ENCODE measurements at places on chromosomes 7 and 10. TPM values are rescaled to one million over a fixed set of nuclear protein-coding genes. Genes with fewer than 3 reads are reported as not detected.

GRCh38 chr7:142914121-142914520, 19.4 kb downstream of the TRPV5 start:
- no peaks in the 10 kb centered on the region for H3K36me3 ChIP-seq
- no peaks in the 10 kb centered on the region for H3K4me1 ChIP-seq
- no peak overlapping the region for H3K4me3 ChIP-seq
- no peak for DNase-seq

DNA sequence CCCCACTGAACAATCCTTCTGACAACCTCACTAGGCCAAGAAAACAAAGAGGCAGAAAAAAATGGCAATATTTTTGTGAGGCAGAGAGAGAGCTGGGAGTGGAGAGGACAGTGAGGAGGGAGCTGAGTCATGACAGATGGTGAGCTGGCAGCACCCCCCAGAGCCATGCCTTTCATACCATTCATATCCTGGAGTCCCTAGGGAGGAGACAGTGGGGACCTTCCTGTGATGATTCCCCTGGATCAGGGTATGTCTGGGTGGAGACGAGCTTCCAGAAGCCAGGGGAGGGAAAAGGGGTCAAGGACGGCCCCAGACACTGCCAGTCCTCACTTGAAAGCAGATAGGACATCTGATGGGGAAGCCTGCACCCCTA, 160.5 kb downstream of the ADAM12 start:
- H3K4me3 ChIP-seq: no peak overlapping the region
- no peaks in the 10 kb centered on the region for H3K36me3 ChIP-seq

DNA sequence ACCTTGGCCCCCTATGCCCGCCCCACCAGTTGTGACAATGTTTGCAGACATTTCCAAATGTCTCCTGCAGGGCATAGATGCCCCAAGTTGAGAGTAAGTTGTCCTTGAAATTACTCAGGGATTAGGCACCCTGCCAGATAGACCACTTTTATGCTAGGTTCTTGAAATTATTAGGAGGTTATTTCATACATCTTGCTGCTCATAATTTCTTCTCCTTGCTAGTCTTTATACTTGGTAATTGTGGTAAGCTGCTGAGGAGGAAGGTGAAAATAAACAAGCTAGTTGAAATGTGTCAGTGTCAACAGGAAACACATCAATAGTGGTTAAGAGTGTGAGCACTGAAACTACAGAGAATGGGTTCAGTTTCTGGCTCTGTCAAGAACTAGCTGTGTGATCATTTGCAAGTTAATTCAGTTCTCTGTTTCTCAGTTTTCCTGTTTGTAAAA, 63.7 kb upstream of the AOAH start:
- no peak for DNase-seq
- H3K36me3 ChIP-seq: no peaks in the 10 kb centered on the region

DNA sequence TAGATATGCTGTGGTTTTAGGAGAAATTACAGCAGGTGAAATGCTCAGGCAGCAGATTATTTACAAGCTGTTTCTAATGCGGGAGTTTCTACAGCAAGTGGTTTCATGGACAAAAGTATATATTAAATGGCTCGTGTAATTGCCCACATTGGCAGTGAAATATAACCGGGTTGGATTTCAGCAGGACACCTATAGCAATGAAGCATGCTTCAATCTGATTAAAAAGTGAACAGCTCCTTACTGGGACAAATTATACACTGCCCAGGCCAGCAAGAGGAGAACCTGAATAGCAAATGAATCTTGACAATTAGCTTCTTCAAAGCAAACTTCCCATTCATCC, 35.2 kb upstream of the LYZL1 start:
- H3K27ac ChIP-seq: no peak overlapping the region
- DNase-seq: no peak
- no peaks in the 10 kb centered on the region for H3K36me3 ChIP-seq
- H3K4me1 ChIP-seq: no peaks in the 10 kb centered on the region

GRCh38 chr10:122435212-122435827, 19.1 kb upstream of the ARMS2 start:
- no peak overlapping the region for H3K4me3 ChIP-seq
- H3K27me3 ChIP-seq: no peaks in the 10 kb centered on the region

GRCh38 chr7:107179326-107180164, 10.7 kb downstream of the HBP1 start:
- peaks cover 37% of the 10 kb centered on the region for H3K36me3 ChIP-seq
- no peaks in the 10 kb centered on the region for H3K4me1 ChIP-seq
- no peak for DNase-seq
- no peak overlapping the region for H3K4me3 ChIP-seq
- H3K27ac ChIP-seq: no peak overlapping the region

GRCh38 chr10:131848296-131848695, 52.5 kb upstream of the PPP2R2D start:
- no peak overlapping the region for H3K4me3 ChIP-seq
- no peak overlapping the region for H3K27ac ChIP-seq
- no peaks in the 10 kb centered on the region for H3K4me1 ChIP-seq
- no peak for DNase-seq
- no peaks in the 10 kb centered on the region for H3K27me3 ChIP-seq
- no peaks in the 10 kb centered on the region for H3K36me3 ChIP-seq

DNA sequence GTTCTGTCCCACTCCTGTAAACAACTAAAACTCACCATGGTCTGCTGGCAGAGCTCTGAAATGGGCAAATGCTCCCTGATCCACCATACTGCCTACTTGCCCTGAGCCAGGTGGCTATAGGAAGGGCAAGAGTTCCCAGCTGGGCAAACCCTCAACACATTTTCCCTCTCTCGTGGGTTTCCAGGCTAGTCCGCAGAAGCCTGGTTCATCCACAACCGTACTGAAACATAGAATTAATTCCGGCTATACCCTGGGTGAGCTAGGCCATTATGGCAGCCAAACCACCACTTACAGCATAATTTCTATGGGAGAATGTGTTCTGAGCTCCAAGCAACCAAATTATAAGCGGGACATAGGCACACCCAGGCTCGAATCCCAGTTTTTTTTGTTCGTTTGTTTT, 20.1 kb upstream of the DDIT4 start:
- no peaks in the 10 kb centered on the region for H3K27me3 ChIP-seq
- DNase-seq: no peak
- no peaks in the 10 kb centered on the region for H3K4me1 ChIP-seq
- no peak overlapping the region for H3K4me3 ChIP-seq
- no peaks in the 10 kb centered on the region for H3K36me3 ChIP-seq

GRCh38 chr7:7486362-7486761, 49.3 kb downstream of the COL28A1 start:
- H3K27me3 ChIP-seq: no peaks in the 10 kb centered on the region
- no peak overlapping the region for H3K4me3 ChIP-seq
- no peaks in the 10 kb centered on the region for H3K36me3 ChIP-seq
- peaks cover 7% of the 10 kb centered on the region for H3K4me1 ChIP-seq
- DNase-seq: no peak

Gene ATRNL1
- 0.81 TPM for total RNA-seq

Gene VIM
- 62.3 TPM for total RNA-seq

Gene NT5C3A
- total RNA-seq: 8.6 TPM

Gene WDR86
- 0.74 TPM for total RNA-seq

Gene ADARB2
- 0.51 TPM for total RNA-seq

Measured in right lobe of liver (tissue), 6 donors.